ENCODE measurements at places on chromosomes 6 and 20.

DNA sequence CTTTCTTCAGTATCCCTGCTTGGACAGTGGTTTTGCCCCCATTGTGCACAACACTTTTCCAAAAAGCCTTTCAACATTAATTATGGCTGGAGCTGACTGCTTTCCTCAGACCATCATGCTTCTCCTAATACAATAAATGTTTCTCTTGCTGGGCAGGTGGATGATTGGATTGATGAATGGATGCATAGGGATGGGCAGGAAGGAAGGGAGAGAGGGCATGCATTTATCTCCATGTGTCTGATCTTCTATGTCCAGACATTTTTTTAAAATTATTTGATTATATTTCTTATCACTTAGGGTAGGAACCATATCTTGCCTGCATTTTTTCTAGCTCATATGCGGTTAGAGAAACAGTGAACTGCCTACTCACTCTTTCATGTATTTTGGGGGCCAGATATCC lies 218.5 kb downstream of the PRL start:
- DNase-seq: no peak

- DNase-seq: no peak
Observed at GRCh38 chr20:1396702-1397101, 3.8 kb upstream of the FKBP1A start.

DNA sequence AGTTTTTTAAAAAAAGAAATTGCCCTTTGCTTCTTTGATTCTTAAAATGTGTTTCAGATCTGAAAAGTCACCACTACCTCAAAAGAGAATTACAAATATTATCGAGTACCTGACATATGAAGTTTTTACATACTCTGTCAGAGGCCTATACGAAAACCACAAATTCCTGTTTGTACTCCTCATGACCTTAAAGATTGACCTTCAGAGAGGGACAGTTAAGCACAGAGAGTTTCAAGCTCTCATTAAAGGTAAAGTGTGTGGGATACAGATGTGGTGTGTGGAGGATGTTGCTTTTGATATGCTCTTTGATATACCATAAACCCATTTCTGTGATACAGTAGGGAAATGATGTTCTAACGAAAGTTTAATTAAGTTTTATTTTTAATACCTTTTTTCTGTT lies 109.8 kb upstream of the GLP1R start:
- no peak for DNase-seq

GRCh38 chr6:157533048-157533871 lies 152.3 kb downstream of the ZDHHC14 start:
- DNase-seq: no peak

DNA sequence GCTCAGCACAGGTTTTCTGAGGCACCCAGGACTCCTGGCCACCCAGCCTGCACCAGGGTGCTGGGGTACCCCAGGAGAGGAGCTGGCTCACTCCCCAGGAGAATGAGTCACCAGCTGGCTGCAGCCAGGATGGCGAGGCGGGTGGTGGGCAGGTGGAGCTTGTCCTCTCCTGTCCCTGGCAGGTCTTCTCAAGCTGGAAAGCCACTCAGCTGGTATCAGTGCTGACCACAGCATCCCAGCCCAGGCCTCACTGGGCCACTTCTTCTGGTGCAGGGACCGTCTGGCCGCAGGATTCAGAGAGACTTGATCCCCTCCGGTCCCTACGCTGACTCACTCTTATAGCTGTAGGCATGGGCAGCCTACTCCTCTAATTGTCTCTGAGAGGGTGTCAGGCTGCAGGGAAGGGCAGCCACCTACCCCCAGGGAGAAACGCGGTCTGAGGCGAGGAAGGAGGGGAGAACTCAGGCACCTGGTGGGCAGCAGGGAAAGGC lies 22.2 kb downstream of the TFEB start:
- peak; percentile 77 for DNase-seq

DNA sequence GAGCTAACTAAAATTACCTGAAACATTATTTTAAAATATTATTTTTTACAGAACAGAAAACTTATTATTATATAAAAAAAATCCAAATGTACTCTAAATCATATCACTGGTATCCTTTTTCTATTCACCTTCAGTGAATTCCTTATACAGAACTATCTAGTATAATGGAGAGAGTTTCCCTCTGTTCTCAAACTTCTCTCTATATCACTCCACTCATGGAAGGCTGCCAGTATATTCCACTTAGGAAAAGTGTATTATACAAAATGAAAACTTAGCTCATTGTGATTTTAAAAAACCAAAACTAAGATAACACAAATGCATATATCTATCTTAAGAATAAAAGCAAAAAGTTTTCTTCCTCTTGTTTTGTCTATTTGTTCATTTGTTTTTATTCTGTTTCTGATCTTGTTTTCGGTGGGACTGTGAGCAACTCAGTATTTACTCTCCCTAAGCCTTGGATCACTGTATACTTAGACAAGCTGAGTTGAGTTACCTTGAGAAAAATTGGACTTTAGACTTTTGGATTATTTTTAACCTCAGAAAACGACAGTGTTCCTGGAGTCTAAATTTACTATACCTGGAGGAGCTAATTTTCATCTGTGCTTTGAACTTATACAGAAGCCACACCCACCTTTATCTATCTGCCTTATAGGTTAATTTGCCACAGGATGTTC lies 61.4 kb downstream of the GPR63 start:
- DNase-seq: no peak

DNA sequence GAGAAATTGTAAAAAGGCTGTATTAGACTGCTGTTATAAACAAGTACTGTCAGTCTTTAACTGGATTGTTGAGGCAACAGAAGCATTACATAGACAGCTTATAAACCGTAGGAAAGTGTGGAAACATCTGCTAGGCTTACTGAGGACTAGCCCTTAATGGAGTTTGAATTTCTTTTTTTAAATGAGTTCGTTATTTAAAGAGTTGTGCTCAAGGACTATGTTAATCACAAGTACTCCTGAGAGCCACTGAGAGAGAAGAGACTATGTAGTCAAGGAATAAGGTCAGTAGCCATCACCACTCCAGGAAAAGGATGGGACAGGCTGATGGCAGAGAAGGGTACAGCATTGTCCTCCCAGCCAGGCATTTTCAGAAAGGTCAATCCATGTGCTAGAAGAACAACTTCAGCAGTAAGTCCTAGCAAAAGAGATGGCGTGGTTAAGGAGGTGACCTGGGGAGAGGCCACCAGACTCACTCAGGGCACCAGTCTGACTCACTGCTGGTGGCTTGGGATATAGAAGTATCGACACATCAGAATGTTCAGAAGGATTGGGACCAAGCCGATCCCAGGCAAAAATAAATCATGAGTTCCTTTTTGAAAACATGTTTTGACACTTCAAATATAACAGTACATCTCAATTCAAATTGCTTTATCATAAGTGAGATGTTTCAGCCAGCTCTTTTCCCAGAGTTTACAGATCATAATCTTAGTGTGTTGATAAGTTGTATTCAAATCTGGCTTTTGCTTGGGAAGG lies 6.4 kb downstream of the RPS12 start:
- no peak for DNase-seq

- no peak for DNase-seq
Observed at GRCh38 chr20:588932-589672, 21.0 kb downstream of the TCF15 start.

DNA sequence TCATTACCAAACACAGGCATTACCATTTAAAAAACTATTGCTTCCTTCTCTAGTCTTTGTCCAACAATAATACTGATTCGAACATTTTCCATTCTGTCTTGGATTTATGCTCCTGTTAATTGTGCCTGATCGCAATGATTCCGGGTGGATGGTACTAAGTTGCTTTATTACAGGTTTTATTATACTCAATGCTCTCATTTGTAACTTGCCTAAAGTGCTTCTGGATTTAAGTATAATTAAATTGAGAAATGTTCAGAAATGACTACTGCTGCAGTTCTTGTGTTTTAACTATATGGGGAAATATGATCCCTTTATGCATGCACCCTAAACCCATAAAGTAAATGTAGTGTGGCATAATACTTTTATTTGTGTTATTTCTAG lies 7.2 kb downstream of the TFAP2A start:
- no peak for DNase-seq

DNA sequence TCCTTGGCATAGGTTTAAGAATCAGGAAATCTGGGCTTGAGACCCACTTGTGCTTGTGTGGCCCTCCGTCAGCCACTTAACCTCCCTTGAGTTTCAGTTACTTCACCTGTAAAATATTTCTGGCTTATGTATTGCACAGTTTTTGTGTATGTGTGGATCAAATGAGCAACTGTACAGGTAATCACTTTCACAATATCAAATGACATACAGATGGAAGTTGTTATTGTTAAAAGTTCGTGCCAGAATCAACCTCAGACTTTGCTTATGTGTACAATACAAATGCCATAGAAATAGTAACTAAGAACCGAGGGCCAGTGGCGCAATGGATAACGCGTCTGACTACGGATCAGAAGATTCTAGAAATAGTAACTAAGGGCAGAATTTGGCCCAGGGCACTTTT lies 65.6 kb upstream of the KIF13A start:
- DNase-seq: no peak

DNA sequence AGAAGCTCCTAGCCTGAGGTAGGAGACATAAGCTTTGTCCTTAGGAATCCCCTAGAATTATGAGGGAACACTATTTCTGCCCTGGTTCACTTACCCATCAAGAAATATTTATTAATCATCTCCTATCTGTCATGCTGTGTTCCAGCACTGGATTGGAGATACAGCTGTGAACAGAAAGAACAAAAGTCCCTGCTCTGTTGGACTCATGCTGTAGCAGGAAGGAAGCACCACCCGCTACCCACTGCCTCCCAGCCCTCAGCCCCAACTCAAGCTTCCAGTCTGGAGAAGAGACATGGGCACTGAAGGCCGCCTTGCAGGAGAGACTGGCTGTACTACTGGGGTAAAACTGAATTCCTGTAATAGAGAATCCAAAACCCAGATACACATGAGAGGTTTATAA lies 78.0 kb downstream of the MDGA1 start:
- DNase-seq: no peak

DNA sequence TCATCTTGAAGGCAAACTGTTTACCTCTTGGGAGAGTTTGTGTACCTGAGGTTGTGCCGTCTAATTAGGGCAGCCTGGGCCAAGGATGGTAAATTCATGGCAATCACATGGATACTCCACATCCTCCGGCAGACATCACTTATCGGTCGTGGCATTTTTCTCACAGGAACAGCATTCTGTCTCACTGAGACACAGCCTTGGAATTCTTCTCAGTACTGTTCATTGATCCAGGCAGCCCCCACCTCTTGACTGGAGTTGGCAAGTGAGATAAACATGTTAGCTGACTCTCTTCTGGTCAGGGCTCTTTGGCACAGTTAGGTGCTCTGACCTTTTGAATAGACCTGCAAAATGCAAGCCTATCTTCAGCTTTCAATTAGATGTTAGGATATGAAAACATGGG lies 511.4 kb upstream of the FLRT3 start:
- no peak for DNase-seq

DNA sequence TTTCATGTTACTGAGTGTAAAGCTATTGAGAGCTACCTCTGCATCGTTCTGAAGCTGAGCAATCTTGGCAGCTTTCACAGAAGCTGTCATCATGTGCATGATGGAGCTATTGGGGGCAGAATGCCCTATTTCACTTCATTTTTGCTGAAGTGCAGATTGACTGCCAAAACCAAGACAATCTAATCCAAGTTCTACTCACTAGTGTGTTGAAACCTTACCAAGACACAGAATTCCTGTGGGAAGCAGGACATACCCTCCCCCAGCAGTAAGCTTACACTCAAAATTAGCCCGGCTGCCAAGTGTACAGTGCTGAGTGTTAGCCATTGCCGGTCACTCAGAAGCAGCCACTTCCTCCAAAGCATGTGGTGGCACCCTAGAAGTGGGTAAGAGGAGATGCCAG lies 177.3 kb upstream of the TENT5A start:
- DNase-seq: no peak

DNA sequence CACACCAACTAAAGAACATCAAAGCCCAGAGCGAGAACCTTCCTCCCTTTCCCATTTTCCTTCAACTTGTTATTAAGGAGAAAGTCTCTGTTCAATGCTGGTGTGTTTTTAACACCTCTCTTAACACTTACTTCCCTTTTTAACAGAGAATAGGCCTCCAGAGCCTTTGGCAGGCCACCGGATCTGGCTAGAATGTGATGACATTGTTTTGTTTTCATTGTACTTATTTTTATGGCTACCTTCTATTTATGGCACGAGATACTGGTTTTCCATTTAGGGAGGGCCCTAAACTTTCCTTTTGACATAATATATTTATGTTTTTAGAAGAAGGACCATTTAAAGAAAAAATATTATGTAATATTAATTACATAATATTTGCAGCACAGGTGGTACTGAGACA lies 21.6 kb downstream of the TCF15 start:
- no peak for DNase-seq

- no peak for DNase-seq
Observed at GRCh38 chr6:11042750-11043377, 1.2 kb downstream of the ELOVL2 start.

DNA sequence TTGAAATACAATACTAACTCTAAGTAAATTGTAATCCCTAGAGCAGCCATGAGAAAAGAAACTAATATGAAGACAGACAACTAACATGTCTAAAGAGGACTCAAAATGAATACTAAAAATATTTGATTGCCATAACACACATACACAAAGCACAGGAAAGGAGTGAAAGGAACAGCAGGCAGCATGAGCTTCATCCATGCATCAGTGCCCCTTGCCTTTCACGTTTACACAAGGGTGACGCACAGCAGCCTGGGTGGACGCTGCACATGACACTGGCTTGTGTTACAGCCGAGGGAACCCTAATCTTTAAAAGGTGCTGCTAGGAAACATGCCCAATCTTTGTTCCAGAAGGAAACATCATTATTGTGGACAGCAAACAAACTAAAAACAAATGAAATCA lies 123.5 kb downstream of the MAN1A1 start:
- no peak for DNase-seq

DNA sequence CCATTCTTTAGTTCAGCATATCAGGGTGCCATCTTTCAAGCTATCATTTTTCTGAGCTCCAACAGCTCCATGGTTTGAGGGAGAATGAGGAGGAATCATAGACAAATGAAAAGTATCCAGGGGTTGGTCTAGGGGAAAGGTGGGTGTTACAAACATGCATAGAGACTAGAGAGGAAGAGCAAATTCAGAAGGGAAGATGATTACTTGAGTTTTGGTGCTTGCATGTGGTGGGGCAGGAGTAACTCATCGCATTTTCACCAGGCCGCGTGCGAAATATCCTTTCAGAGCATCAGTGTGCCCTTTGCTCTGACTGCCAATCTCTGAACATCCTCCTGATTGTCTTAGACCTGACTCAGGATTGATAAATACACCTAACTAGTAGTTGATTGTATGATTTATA lies 7.7 kb upstream of the BICRAL start:
- no peak for DNase-seq

DNA sequence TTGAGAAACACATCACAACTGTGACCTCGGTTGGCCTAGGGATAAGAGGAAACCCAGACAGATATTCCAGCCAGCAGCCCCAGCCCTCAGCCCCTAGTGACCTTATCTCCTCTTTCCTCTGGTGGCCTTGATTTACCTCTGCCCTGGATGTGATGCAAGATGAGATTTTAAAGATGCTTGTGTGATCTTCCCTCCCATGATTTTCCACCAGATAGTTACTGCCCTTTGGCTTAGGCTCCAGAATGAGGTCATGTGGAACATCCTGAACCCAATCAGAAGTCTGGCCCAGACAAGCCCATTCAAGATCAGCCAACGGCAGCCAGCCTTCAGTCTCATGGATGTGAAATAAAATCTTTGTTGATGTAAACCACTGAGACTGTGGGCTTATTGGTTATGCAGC lies 104.0 kb downstream of the BANF2 start:
- DNase-seq: no peak
